ENCODE measurements at places on chromosomes 12 and 14.
A peak's percentile ranks its signal among the peaks of the same experiment; 100 is the strongest.

- no peak for DNase-seq
These were observed 169.0 kb downstream of the ZFP36L1 start for GRCh38 chr14:68623826-68624225.

GRCh38 chr14:52948836-52949235 is 2.0 kb downstream of the FERMT2 start:
- DNase-seq: no peak

DNA sequence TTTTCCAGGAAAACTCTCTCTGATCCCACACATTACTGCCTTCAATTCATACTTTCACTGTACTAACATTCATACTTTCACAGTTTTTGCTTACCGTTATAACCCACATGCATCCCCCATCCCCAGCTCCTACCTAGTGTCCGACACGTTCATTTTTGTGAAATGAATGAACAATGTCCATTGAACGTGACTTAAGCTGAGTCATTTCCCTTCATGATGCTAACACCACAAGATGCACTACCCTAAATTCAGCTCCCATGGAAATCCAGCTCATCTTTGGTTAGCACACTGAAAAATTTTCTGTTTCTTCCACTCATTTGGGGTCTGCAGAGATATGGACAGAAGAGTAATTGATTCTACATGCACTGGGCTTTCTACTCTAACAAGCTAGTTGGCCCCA is 84.7 kb downstream of the GALNT4 start:
- DNase-seq: no peak

GRCh38 chr12:67747869-67748742 is 99.6 kb downstream of the DYRK2 start:
- no peak for DNase-seq

DNA sequence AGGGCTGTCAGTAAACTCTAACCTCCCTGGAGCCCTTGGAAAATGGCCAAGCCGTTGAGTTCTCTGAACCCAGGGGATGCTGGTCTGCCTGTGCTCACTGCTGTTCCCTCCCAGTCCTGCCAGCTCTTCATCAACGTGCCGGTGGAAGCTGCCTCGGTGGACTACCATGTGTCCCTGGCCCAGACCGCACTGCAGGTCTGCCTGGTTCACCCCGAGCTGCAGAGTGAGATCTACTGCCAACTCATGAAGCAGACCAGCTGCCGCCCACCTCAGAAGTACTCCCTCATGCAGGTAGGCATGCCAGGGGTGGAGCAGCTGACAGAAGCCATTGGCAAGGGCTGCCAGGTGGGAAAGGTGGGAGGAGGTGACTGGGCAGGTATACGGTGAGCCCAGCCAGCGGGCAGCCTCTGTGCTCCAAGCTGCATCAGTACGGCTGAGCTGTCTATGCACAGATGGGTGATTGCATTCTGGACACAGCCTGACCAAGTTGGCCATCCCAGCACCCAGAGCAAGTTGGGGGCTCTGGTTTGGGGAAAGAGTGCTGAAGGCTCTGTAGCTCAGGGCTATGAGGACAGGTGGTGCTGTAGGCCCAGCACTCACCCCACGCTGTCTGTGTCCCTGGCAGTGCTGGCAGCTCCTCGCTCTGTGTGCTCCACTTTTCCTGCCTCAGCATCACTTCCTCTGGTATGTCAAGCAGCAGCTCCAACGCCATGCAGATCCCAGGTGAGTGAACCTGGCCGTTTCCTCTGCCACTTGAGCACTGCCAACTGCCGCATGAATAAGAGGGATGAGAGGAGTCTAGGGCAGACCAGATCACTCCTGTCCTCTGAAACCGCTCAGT is 21.9 kb downstream of the PIGH start:
- no peak for DNase-seq

- no peak for DNase-seq
These were observed 33.1 kb downstream of the ASCL4 start for GRCh38 chr12:107807471-107808150.

- DNase-seq: no peak
These were observed 16.9 kb downstream of the LTBP2 start for GRCh38 chr14:74595006-74595735.

- no peak for DNase-seq
These were observed 707 bp downstream of the DHRS1 start for GRCh38 chr14:24298892-24299254.

GRCh38 chr12:64395739-64396138 is 5.2 kb upstream of the C12orf56 start:
- DNase-seq: no peak

DNA sequence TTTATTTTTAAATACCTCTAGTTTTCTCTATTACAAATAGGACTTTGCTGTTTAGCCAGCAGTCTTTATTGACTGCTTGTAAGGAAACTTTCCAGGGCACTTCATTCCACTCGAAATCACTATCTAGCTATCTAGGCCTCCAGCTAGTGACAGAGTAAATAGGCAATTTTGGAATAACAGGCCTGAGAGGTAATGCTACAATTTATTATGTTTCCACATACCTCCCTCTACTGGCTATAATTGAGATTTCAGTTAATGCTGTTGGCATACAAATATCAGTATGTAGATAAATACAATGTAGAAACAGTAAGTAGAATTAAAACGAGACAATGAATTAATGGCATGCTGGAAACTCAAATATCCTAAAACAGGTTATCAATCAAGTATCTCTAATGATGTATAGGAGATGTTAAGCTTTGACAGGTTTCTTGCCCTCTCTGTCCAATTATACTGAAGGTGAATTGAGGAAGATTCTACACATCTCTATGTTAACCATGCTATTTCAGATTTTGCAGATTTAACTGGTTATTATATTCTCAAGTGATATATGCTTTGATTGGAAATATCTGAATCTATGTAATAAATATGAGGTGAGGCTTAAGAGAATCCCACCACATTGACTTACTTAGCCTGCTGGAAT is 7.2 kb downstream of the DTD2 start:
- no peak for DNase-seq

DNA sequence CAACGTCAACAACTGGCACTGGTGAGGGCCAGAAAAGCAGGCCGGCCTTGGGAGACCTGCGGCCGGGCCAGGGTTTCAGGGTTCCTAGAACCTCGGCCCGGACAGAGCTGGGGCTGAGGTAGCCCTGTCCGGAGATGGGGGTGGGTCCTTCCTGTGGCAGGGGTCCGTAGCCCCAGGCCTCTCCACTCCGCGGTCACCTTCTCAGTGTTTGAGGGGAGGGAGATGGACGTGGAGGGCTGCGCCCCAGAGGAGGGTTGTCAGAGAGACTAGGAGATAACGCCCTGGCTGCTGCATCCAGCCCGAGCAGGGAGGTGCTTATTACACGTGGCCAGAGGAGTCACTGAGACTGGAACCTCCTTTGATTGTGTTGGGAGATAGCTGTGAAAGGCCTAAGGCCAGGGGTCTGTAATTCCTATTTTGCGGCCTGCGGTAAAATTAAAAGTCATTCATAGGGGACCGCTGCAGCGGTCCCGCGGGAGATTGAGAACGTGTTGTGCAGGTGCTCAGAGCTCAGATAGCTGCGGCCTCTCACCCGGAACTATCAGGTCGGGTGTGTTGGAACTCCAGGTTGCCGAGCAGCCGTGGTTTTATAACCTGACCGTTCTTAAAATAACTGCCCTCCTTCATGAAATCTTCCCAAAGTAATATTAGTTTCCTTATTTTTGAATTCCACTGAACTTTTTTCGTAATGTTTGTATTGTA is 507 bp downstream of the AHSA1 start:
- DNase-seq: peak; percentile 28

- DNase-seq: no peak
These were observed 9.3 kb upstream of the TMEM106C start for GRCh38 chr12:47954058-47954457.

GRCh38 chr12:43501703-43502102 is 50.3 kb downstream of the ADAMTS20 start:
- no peak for DNase-seq

DNA sequence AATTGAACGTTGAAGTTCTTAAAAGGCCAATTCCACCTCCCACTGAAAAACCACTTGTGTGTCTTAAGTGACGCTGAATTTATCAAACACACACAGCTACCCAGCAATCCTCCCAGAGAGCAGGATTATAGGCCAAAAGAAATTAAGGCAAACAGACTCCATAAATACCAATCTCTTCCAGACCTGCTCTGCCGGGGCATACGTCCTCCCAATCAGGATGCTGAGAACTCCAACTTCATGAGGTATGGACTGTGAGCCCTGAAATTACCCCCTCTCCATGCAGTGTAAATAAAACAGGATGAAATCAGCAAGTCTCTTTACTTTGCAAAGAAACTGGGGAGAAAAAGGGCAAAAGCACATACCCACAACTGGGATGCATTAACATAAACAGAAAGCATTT is 265.2 kb downstream of the KSR2 start:
- DNase-seq: no peak

GRCh38 chr12:101803978-101804377 is 26.8 kb downstream of the GNPTAB start:
- no peak for DNase-seq

DNA sequence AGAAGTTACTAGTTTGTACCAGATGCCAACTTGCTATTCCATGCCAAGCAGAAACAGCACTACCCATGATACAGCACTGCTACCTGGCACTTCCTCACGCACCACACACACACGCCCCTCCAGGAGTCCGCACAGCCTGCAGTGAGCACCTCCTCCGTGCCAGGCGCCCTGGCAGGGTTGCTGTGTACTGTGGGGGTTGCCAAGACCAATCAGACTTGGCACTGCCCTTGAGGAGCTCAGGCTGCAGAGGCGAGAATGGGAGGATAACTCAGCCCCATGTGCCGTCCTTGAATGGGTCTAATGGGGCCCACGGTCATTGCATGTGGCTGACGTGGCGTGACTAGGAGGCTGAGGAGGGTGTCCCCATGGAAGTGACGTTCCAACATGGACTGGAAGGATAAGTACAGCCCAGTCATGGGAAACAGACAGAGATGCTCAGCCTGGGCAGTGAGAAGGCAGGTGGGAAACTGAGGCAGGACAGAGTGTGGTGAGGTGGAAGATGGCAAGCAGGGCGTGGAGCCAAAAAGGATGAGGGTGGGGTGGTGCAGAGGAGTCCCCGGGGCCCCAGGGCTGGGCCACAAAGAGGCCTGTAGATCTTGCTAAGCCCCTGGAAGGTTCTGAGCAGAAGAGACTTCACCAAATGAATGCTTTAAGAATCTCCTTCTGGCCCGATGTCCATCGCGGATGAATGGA is 65.3 kb upstream of the C14orf180 start:
- DNase-seq: no peak

DNA sequence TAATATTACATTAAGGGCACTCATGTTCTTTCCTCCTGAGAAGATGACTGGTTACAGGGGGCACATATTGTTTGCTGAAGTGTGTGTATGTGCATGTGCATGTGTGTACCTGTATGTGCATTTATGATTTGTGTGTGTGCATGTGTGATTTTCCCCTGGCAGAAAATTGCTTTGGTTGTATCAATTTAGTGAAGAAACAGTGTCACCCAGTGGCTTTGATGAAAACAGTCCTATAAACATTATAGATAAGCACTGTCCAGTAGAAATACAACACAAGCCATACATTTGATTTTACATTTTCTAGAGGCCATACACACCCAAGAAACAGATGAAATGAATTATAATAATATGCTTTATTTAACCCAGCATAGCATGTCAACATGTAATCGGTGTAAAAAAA is 8.6 kb downstream of the PDE3A start:
- no peak for DNase-seq

DNA sequence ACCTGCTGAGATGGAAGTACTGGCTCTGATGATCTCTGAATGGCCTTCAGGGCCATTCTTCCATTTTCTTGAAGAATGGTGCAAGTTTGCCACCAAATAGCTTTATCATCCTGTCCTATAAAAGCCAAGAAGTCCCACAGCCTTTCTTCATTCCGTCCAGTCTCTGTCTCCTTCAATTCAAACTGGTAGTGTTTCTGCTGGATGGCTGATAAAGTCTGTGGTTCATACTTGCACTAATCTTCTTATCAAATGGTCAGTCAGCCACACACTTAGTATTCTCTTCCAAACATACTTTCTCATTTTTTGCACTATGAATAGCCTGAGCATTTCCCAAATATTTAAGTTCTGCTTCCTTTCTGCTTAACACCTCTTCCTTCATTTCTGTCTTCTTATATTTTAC is 39.4 kb upstream of the BEGAIN start:
- DNase-seq: no peak

GRCh38 chr12:84696908-84697540 is 215.6 kb downstream of the SLC6A15 start:
- no peak for DNase-seq

DNA sequence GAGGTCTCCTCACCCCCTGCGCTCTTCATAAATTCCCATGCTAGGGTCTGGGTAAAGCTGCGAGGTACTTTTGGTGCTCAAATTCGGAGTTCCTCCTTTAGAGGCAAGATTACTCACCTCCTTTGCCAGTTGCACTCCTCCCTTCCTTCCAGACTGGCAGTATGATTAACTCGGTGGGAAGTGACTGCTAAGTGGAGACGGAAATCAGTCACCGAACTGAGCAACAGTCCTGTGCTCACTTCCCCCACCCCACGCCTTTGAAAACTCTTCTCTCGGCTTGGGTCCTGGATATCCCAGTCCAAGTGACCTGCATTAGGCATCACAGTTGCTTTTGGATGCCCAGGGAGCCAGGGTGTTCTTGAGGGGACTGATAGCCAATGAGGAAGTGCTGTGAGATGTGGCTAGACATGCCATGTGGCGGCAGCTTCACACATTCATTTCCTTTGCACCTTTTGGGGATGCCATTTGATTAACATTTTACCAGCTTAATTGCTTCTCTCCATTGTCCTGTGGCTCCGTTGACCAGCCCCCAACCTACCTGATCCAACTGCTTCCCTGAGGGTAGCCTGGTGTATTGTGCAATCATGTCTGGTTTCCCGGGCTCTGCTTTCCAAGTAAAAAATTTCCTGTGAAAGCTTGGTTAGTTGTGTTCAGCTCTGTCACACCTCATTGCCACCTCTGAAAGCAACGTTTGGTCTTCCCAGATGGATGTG is 840 bp downstream of the PNP start:
- no peak for DNase-seq

GRCh38 chr14:42228611-42229010 is 621.9 kb downstream of the LRFN5 start:
- no peak for DNase-seq

DNA sequence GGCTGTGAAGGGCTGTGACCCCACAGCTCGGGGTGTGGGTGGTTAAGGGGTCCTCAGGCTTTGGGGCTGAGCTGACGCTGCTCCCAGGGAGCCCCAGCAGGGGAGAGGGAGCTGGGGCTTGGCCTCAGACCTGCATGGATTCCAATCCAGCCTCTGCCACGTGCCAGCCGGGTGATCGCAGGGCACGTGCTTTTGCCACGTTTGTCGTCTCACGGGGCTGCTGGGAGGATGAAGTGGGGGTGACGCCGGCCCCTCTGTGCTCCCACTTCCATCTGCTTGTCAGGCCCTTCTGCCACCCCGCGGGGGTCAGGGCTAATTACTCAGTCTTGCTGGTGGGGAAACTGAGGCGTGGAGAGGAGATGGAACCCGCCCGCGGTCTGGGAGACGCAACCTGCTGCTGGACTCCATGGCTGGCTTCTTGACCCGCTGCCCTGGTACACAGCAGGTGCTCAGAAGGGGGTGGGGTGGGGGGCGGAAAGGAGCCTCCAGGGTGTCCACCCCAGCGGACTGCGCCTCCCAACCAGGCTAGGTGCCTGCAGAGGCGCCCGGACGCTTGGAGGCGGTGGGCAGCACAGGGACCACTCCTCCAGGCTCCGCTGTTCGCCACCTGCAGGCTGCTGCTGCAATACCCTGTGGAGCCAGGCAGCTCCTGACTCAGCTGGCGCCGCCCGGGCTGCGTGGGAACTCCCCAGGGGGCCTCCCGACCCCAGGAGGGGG is 36.4 kb upstream of the PRIMA1 start:
- no peak for DNase-seq

- no peak for DNase-seq
These were observed 5.0 kb downstream of the MYH6 start for GRCh38 chr14:23403139-23403438.

GRCh38 chr14:37515771-37516170 is 79.3 kb downstream of the FOXA1 start:
- no peak for DNase-seq

- no peak for DNase-seq
These were observed 331.8 kb upstream of the SFSWAP start for GRCh38 chr12:131378861-131379665.

All from activated CD8-positive, alpha-beta memory T cell treated with anti-CD3 and anti-CD28 coated beads for 48 hours (primary cell).